ENCODE measurements at places on chromosomes 4 and X.

DNA sequence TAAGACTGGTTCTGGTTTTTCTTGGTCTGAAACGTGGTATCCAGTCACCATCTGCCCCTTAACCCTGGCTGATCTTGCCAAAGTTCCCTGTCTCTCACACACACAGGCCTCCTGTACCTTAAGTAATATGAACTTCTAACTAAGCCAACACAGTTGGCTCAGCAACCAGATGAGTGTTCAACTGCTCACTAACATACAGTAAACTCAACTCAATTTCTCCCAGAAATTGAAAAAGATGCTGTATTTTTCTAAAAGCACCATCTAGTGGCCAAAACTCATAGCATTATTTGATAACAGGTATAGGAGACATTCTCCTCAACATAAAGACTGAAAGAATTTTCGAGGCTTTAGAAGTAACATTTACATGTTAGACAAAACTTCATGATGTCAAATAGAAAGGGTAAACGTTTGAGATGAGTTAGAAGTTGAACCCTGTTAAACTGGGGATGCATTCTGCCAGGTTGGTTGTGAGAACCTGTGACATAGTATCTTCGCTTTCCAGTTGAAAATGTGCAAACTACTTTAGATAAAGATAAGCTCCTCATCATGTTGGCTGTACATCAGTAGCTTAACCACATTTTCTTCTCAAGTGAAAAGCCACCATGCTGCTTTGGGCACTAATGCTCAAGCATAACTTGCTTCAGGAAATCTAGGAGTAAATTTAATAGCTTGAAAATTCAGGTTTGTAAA is 31.2 kb downstream of the CCNI start:
- H3K27me3 ChIP-seq = no peaks in the 10 kb centered on the region
- H3K36me3 ChIP-seq = no peaks in the 10 kb centered on the region
- DNase-seq = no peak
- no peaks in the 10 kb centered on the region for H3K4me1 ChIP-seq

DNA sequence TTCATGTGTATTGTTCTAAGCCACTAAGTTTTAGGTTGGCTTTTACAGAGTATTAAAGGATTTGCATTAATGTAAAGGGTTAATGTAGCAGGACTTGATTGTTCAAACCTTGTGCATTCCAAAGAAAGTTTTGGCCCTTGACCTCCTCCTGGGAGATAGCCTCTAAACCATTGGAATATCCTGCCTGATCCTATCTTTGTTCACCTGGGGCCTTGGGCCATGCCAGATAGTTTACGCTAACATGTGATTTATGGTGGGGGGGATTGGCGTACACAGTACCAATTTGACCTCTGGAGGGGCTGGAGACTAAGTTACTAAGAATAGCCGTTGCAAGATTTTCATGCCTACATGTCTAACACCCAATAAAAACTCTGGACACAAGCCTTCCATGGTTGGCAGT is 1002.7 kb upstream of the PABPC4L start:
- no peaks in the 10 kb centered on the region for H3K4me1 ChIP-seq
- H3K36me3 ChIP-seq = no peaks in the 10 kb centered on the region
- no peak overlapping the region for H3K27ac ChIP-seq
- no peak for DNase-seq

- peak overlapping the region; percentile 51 for H3K27ac ChIP-seq
- no peaks in the 10 kb centered on the region for H3K27me3 ChIP-seq
- no peak for DNase-seq
- no peak overlapping the region for H3K4me3 ChIP-seq
- H3K36me3 ChIP-seq = no peaks in the 10 kb centered on the region
Measured at GRCh38 chr4:139986689-139987501, 167.1 kb downstream of the MAML3 start.

- no peak overlapping the region for H3K4me3 ChIP-seq
- DNase-seq = no peak
- no peak overlapping the region for H3K27ac ChIP-seq
- H3K27me3 ChIP-seq = no peaks in the 10 kb centered on the region
Measured at GRCh38 chr4:139022835-139023234, 7.3 kb downstream of the NOCT start.

DNA sequence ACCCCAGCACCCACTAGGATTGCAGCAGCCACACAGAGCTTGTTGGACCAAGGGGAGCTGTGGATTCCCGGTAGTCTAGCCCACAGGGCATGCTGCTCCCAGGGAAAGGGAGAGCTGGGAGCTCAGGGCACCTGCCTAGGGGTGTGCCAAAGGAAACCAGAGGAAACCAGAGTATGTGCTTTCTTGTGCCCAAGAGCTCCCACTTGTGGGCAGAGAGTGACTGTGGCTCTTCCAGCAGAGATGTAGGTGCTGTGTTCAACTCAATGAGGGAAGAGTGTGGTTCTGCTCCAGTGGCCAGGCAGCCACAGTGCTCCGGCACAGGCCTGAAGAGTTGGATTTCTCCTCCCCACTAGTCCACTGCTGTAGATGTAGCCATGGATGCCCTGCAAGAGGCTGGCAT is 1050.0 kb upstream of the INTU start:
- no peak overlapping the region for H3K4me3 ChIP-seq
- no peaks in the 10 kb centered on the region for H3K36me3 ChIP-seq
- no peaks in the 10 kb centered on the region for H3K4me1 ChIP-seq
- H3K27ac ChIP-seq = no peak overlapping the region
- no peaks in the 10 kb centered on the region for H3K27me3 ChIP-seq

GRCh38 chr4:165403637-165404036 is 24.8 kb downstream of the CPE start:
- H3K27ac ChIP-seq = no peak overlapping the region
- no peak for DNase-seq
- H3K36me3 ChIP-seq = no peaks in the 10 kb centered on the region
- H3K4me1 ChIP-seq = no peaks in the 10 kb centered on the region

DNA sequence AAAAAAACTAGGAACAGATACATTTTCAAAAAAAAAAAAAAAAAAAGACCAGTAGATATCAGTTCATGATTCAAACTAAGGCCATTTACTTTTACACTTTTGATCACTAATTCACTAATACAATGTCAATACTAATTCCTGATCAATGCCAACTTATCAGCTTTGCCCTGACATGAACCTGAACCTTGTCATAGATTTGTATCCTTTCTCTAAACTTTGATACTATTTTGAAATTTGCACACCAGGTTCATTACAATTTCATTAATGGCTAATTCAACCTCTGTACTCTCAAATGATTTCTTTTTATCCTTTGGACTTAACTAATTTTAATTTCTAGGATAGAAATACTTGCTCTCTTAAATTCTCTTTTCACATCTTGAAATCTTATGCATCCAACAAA is 37.7 kb downstream of the UGT2B7 start:
- no peaks in the 10 kb centered on the region for H3K27me3 ChIP-seq
- DNase-seq = no peak
- H3K36me3 ChIP-seq = no peaks in the 10 kb centered on the region
- no peak overlapping the region for H3K4me3 ChIP-seq
- no peak overlapping the region for H3K27ac ChIP-seq
